Effector CD4-positive, alpha-beta T cell (primary cell): ENCODE measurements at places on chromosomes 5 and 9.

DNA sequence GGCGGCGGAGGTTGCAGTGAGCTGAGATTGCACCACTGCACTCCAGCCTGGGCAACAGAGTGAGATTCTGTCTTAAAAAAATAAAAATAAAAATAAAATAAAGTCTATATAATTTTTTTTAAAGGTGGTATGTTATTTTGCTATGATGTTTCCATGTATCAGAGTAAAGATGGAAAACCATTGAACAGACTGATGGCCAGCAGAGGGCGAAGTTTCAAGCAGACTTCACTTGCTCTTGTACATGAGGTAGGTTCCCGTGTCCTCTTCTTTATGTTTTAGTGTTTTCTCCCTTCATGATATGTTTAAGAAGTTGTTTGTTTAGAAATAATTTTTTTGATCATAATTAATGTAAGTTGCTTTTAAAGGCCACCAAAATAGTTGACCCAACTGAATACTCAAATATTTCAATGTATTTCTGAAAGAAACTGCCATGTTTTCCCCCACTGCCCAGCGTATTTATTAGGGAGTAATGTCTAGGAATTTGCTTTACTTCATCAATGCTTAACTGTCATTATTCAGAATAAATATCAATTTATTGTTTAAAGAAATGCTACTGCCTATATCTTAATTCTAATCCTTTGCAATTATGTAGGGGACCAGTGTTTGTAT, 146.4 kb downstream of the HACD4 start:
- peak; percentile 45 for DNase-seq

DNA sequence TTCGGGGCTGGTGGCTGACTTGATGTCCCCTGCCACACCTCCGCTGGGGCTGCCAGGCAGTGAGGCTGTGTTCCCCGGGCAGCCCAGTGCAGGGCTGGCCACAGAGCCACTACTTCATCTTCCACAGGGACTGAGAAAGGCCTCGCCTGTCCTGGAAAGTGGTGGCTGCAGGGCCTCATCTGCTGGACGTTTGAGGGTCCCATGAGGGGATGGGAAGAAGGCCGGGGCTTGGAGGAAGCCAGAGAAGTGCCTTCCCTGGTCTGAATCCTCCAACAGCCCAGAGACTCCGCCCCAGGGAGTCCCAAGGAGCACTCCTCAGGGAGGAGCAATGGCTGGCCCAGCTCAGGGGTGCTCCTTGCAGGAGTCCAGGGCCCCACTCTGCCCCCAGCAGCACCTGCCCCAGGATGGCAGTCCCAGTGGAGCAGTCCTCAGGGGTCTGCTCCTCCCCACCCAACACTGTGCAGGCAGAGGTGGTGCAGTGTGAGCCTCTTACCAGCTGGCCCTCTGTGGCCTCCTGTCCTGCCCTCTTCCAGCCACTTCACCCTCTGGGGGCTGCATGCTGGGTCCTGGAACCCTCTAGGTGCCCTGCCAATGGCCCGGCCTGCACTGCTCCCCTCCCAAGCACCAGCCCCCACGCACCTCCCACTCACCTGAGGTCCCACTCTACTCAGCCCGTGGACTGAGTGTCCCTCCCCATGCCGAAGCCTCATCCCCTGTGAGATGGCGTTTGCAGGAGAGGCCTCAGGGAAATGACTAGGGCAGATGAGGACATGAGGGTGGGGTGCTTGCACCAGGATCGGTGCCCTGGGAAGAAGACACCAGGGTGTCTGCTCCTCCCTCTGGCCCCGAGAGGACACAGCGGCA, 47.3 kb upstream of the COL5A1 start:
- DNase-seq, result no peak

- DNase-seq, result no peak
These were observed 263.4 kb downstream of the AUH start for GRCh38 chr9:91098203-91098850.

- DNase-seq, result no peak
These were observed 513.7 kb upstream of the WWC1 start for GRCh38 chr5:167777746-167778145.

DNA sequence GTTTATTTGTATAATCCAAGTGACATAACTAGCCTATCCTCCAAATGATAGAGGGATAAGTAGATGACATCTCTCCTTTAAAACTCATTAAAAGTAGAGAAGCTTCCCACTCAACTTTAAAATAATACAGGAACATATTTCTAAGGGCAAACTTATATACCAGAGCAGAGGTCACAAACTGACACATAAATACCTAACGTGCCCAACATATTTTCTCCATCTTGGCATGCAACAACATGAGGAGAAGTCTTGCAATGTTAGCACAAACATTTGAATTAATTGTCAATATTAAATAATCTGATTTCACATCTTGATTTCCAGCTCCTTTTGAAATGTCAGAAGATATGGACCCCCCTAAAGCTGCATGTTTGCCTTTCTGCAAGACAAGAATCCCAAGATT, 335.0 kb downstream of the DEPDC1B start:
- DNase-seq, result no peak

GRCh38 chr9:125472562-125472925, 210.9 kb downstream of the GAPVD1 start:
- DNase-seq, result no peak

DNA sequence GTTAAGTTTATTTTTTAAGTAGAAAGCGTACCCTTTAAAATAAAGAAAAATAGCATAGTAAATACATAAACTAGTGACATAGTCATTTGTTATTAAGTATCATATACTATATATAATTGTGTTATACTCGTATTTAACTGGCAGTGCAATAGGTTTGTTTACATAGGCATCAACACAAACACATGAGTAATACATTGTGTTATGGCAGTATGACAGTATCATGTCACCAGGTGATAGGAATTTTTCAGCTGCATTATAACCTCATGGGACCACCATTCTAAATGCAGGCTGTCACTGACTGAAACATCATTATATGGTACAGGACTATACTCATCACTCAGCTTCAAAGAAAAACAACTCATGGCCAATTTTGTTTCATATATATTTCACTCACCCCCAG, 8.4 kb upstream of the RIC1 start:
- no peak for DNase-seq

- no peak for DNase-seq
These were observed 176.5 kb downstream of the SNX18 start for GRCh38 chr5:54693936-54694657.

- peak; percentile 30 for DNase-seq
These were observed 181.8 kb downstream of the GLIS3 start for GRCh38 chr9:4117835-4118610.

DNA sequence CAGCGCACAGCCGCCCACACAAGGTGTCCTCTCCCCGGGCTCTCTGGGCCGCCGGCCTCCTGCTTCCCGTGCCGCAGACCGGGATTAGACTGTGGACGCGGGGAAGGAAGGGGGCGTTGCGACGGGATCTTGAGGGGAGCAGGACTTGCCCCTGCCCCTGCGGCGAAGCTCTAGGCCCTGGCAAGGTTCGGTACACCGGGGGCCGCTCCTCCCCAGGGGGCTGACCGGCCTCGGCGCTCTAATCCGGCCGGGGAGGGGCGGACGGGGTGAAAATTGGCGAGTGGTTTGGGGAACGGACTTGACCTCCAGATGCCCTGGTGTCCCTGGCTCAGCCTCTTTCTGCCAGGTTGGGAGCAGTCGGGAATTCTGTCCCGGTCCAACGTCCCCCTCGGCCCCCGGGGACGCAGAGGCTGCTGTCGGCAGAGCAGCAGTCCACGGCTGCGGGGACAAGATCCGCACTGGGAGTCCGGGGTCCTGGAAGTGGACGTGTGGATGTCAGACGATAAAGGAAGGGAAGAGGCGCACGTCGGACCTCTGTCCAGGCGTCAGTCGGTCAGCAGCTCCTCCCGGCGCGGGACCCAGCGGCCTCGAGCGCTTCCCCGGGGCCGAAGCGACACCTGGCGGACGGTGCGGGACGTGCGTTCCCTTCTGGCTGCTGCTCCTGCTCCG, 1.9 kb upstream of the CNTFR start:
- DNase-seq, result peak; percentile 67

- no peak for DNase-seq
These were observed 59.5 kb upstream of the GGTA1 start for GRCh38 chr9:121559183-121559582.

DNA sequence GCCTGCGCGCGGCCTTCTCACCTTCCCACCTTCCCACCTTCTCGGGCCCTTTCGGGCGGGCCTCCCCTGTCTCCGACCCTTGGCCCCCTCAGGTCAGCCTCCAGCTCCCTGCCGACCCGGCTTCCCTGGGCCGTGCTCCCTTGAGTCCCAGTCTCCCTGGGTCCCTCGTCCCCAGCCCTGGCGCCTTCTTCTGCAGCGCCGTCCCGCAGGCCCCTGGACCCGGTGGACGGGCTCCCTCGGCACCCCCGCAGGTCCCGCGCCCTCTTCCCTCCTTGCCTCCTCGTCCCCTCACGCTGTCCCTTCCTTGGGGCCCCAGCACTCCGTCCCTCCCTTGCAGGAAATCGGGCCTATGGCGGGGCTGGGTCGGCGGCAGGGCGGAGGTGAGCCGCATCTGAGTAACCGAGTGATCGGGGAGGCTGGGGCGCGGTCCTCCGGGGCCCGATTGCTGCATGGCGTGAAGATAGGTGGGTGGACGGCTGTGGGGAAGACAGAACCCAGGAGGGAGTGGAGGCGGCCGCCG, 7.6 kb downstream of the ARPC5L start:
- peak; percentile 28 for DNase-seq

DNA sequence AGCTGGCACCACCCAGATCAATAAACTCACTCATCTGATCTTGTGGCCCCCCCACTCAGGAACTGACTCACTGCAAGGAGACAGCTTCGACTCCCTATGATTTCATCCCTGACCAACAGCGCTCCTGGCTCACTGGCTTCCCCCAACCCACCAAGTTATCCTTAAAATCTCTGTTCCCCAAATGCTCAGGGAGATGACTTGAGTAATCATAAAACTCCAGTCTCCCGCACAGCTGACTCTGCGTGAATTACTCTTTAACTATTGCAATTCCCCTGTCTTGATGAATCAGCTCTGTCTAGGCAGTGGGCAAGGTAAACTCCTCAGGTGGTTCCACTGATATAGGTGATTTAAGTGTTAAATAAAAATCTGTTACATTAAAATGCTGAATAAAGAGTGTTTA, 1.9 kb upstream of the TRIM32 start:
- DNase-seq, result no peak

DNA sequence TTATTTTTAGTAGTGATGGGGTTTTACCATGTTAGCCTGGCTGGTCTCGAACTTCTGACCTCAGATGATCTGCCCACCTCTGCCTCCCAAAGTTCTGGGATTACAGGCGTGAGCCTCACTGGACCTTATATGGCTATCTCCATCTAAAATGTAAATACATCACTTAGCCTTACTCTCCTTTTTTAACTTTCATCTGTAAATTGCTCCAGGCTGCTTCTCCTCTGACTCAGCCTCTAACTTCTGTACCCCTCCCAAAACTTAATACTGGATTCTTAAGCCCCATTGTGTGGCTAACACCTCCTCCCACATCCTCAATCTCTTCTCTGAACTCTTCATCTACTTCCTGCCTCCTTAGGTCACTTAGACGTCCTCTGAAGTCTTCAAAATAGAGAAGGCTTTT, 4.0 kb downstream of the SNX30 start:
- peak; percentile 20 for DNase-seq
